ENCODE measurements at places on chromosomes 5 and 9.

DNA sequence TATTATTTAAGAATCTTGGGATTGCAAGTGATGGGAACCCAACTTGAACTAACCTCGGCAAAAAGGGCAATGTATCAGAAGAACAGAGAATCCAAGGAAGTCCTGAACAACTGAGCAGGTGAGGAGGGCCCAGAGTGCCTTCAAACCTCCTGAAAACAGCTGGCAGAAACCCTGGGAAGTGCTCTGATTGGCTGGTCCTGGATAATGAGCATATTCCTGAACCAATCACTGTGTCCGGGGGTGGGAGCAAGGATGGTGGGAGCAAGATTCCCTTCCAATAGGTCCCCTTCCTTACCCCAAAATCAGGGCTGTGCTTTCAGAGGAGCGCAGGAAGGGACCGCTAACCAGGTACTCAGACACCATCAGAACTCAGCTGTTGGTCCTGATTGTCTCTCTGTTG lies 31.9 kb upstream of the TBC1D2 start:
- no peak for DNase-seq

- no peak for DNase-seq
These were observed 53.6 kb upstream of the SIMC1 start for GRCh38 chr5:176184608-176185132.

GRCh38 chr9:93486268-93486667 lies 32.9 kb upstream of the FAM120AOS start:
- DNase-seq, result no peak

- DNase-seq, result no peak
These were observed 89.7 kb upstream of the CDKN2B start for GRCh38 chr9:22098643-22099332.

DNA sequence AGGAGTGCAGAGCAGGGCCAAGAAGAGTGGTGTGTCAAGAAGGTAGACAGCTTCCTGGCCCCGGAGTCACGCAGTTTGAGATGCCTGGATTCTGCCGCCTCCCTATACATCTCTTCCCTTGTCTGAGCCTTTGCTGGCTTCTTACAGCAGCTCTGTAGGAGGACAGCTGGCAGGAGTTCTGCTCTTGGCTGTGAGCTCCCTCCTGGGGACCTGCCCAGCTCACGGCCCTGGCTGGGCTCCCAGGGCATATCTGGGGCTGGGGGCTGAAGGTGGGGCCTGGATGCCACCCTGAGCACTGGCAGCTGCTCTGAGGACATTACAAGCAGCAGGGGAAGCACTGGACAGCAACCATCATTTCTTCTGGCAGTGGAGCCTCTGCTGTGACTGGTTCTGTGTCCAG lies 786 bp upstream of the TSSK1B start:
- no peak for DNase-seq

Data from GM04504 (cell line).